ENCODE measurements at places on chromosomes 2 and 18.

GRCh38 chr2:45930396-45930792 is 278.9 kb downstream of the PRKCE start:
- DNase-seq = peak; percentile 71

GRCh38 chr18:58152891-58153290 is 108.9 kb downstream of the NEDD4L start:
- DNase-seq = no peak

- no peak for DNase-seq
Observed at GRCh38 chr2:201949181-201949926, 84.3 kb upstream of the FZD7 start.

DNA sequence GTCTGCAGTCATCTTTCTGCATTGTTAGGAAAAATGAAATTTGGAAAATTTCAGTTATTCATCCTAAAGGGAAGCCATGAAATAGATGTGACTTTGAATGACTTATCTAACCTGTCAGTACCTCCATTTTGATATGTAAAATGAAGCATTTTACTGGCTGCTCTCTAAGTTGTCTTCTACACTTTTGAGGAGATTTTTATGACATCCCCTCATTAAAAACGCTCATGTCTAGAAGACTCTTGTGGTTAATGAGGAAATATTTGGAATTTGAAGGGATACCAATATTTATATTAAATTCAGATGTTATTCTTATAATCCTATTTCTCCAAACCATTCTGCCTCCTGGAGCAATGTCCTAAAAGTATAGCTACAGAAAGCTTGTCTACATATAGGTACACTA is 73.8 kb upstream of the THUMPD2 start:
- DNase-seq = no peak

GRCh38 chr2:106097038-106098000 is 96.8 kb downstream of the UXS1 start:
- no peak for DNase-seq

DNA sequence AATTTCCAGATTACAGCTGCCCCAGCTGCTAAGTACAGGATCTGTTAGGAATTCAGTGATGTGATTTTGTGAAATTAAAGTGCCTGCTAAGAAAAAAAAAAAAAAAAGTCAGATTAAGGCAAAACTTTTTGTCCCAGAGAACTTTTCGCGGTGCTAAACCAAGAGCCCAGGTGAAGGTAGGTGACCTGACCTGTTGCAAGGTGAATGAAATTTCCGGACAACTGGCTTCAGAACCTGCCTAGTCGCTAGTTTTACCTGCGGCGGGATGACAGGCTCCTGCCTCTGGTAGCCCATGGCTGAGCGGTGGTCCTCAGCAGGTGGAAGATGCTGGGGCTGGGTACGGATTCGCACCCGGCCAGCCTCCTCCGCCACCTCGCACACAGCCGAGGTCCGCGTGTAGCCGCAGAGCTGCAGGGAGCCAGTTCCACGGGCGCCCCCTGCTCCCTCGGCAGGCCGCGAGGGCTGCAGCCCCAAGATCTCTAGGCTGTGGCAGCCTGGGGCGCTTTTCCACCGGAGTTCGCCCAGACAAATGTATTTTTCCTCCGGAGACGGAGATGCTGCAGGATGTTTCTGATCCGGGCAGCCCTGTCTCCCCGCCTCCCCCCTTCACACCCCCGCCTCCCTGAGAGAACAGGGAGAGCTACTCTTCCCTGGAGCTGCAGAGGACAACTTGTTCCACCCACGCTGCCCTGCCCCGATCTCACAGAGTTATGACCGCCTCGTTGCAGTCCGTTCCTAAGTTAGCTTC is at the start of gene SLC38A11:
Gene SLC38A11, minus strand, starts transcription at position 572 of the 748 bp plus-strand sequence. Its CDS starts 278 bp downstream, at position 294.
- no peak for DNase-seq

DNA sequence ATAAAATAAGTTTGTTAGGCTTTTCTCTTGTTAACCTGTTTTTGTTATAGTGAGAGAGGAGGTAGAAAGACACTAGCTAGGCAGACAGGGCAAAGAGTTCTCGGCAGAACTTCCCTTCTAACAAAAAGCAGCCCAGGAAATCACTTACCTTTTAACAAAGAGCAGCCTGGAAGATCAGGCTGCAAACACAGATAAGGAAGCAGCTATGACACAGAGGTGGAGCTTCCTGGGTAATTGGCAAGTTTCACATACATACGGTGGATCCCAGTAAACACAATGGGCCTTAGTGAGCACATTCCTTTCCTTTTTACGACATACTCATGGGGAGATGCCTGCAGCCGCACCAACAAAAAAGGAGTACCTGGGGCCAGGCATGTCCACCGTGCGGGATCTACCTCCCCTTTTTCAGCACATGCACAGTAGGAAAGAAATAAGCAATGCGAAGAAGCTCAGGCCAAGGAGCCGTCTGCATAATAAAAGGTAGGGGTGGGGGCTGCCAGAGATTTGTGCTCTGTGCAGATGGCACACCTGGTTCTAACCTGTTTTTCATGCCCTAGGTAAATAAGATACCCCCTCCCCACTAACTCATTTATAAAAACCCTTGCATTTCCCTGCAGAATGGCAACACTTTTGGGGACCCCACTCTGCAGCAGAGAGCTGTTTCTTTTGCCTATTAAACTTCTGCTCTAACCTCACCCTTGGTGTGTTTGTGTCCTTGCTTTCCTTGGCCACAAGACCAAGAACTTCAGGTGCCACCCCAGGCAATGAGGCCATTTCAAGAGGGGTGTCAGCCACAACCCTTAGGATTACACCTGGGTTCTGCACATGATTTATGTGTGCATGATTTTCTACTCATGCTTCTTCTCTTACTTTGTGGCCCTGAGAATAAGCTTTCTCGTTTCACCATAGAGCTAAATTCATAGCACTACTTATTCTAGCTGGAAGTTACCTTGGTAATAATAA is 26.5 kb downstream of the MDH1 start:
- no peak for DNase-seq

GRCh38 chr2:181120625-181121024 is 140.2 kb downstream of the UBE2E3 start:
- DNase-seq = no peak

- no peak for DNase-seq
Observed at GRCh38 chr2:230821261-230821990, 43.3 kb upstream of the ITM2C start.

DNA sequence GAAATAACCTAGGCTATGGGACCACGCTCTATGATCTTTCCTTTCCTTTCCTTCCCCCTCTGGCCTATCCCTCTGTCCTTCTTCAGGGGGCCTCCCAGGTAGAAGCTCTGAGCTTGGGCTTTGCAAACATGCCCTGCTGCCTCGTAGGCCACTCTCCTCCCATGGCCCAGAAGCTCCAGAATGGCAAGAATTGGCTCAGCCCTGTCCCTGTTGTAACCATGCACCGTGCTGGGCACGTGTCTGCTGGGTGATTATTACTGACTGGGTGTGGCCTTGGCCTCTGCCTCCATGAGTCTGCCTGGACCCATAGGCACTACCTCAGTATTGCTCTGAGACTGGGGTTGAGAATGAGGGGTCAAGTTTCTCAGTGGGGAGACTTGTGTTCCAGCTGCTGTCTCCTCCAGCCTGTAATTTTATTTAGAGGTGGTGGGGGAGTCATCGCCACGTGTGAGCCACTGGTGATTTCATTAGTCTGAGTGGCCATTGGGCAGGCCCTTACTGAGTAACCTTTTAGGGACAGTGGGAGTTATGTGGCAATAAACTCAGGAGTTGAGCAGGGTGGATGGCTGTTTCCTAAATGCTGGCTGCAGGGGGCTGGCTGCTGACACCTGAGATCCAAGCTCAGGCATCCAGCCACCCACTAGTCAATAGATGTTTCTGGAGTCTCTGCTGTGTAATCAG is 157.9 kb downstream of the CLIP4 start:
- peak; percentile 42 for DNase-seq

GRCh38 chr2:216992056-216992675 is 132.3 kb upstream of the TNP1 start:
- DNase-seq = no peak

DNA sequence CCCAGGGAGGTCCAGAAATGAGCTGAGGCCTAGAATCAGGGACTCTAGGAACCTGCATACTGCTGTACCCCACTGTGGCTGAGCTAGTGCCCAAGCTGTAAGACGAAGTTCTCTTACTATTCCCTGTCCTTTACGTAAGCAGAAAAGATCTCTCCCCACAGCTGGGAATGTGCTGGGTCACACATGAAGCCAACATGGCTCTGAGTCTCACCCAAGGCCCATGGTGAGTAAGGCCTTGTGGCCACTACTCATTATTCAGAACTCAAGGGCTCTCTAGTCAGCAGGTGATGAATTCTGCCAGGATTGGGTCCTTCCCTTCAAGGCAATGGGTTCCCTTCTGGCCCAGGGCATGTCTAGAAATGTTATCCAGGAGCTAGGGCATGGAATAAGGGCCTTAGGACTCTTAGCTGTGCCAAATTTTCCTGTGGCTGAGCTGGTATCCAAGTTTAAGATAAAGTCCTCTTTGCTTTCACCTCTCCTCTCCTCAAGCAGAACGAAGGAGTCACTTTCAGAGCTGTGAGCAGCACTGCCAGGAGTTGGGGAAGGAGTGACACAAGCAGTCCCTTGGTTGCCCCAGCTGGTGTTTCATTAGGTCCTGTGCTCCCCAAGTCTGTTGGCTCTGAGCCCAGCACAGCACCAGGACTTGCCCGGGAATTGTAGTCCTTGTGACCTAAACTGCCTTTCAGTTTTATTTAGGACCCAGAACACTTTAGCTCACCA is 707.6 kb downstream of the SLC4A3 start:
- no peak for DNase-seq
